ENCODE measurements at places on chromosomes 3 and 15.

GRCh38 chr15:64623347-64623996 lies 151.9 kb downstream of the RBPMS2 start:
- DNase-seq = no peak

DNA sequence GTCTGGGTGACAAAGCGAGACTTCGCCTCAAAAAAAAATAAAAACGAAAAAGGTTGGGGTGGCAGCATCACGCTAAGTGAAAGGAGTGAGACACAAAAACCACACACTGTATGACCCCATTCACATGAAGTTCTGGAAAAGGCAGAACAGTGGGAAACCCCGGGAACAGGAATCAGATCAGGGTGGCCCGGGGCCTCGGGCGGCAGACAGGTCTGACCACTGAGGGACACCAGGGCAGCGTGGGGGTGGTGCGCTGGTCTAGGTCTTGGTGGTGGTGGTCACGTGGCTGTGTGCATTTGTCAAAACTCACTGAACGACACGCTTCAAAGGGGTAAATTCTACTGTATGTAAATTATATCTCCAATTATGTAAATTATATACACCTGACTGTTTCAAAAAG lies 79.7 kb upstream of the PRR20G start:
- no peak for DNase-seq

DNA sequence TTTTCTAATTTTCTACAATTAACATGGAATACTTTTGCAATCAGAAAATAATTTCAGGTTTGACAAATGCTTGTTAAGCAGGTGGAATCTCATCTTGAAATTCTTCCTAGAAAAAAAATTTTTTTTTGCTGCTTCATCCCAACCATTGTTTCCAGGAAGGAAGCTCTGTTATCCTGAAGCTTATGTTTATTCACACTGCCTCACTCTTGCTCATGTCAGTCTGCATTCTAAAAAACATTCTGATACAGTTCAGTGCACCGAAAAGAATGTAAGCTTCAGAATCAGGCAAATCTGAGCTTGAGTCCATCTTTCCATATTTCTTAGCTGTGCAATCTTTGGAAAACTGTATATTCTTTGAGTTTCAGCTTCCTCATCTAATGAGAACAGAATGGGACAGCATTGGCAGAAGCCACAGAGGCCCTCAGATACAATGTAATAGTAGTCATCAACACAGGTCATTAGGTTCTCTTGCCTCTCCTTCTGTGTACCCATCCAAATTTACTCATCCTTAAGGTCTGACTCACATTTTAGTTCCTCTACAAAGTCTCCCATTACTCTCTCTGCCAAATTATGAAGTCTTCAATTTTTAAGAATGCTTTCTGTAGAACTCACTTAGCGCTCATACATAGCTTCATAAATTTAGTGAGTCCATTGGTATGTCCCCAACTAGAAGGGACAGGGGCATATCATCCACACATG lies 881.8 kb upstream of the NR2F2 start:
- no peak for DNase-seq

DNA sequence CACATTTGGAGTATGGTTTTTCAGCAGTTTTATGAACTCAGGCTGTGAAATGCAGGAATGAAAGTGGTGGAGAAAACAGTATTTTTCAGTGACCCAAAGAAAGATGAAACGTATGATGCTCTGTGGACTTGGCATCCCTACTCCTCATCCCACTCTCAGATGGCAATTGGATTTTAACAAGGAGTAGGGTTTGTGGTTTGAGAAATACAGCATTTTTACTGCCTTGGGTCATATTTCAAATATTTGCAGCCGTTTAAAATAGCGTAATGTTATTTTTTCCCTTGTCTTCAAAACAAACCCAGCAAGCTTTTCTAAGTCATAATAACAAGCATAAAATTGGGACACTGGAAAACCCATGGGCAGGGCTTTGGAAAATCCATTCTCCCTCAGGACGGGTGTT lies 117.2 kb upstream of the LRIG1 start:
- no peak for DNase-seq

DNA sequence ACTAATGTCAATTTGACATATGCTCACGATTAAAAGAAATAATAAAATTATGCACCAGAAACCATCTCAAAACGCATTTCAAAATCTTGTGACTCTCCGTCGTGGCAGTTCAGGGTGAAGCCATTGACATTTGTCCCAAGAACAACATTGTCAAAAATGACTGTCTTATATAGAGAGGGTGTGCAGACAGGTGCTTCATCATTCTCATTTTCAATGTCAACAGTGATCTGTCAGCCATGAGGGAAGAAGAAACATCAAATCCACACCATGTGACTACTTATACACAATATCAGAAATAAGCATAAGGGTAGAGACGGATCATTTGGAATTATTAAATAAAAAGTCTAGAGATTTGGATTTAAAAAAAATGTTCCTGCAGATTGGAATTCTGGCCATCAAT lies 65.1 kb upstream of the C3orf49 start:
- no peak for DNase-seq
